ENCODE measurements at places on chromosomes 1 and 21.

DNA sequence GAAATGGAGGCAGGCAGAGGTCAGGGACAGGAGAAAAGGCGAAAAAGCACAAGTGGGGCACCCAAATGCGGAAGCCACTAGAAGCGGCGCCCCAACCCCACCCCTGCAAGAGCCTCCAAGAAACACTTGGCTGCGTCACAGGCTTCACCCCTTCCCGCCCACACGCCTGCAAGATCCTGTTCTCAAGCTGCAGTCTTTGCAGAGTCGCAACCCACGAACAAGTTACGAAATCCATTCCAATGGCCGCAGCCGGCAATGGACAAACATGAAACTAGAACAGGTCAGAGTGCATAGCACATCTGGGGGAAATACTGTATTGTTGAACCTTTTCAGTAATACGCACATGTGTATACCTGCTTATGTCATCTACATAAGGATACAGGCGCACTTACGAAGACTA lies 103.6 kb downstream of the PSMG1 start:
- DNase-seq = no peak

GRCh38 chr1:59295618-59296017 lies 1.3 kb upstream of the FGGY start:
- no peak for DNase-seq

GRCh38 chr21:20949884-20950283 lies 48.3 kb upstream of the NCAM2 start:
- no peak for DNase-seq

GRCh38 chr1:8027748-8028570 lies 1.9 kb upstream of the ERRFI1 start:
- no peak for DNase-seq

DNA sequence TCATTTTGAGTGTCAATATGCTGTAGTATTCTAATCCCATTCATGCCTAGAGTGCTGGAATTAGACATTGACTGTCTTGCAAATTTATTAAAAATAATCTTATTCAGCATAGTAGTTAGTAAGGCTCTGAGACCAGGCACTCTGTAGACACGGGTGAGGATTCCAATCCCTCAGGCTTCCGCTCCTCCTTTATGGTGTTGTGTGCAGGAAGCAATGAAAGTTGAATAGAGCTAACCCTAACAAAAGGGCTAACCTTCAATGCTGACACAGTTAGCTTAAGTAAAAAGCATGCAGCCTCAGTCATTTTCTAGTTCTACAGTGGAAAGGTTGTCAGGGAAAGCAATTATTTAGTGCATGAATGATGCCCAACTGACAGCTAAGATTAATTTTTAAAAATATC lies 199.6 kb upstream of the SGIP1 start:
- DNase-seq = no peak

GRCh38 chr1:57638239-57638638 lies 214.4 kb upstream of the DAB1 start:
- DNase-seq = no peak

DNA sequence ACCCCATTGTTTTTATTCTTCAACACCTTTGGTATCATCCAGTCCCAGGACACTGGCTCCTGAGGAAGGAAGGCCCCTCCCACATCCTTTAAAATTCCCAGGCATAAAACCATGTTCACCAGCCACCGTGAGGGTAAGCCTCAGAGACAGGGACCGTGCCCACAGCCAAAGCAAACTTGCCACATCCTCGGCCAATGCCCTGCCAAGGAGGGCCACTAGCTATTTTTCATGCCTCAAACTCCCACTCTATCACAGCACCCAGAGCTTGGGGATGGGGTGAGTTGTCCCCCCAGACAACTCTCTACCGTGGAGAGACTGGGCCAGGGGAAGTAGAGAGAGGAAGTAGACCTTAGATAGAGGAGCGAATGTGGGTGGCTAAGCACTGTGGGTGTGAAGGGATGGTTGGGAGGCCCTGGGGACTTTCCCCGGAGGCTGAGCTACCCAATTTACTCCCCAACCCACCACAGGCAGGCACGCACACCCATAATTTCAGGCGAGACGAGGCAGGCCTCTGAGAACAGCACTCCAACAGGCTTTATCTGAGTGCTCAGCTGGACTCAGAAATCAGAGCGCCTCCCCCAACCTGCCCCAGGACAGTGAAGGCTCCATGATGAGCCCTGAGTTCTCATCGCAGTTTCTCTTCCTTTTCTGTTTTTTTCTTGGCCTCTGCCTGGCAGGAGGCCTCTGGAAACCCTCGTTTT lies 15.9 kb upstream of the BTG2 start:
- no peak for DNase-seq

DNA sequence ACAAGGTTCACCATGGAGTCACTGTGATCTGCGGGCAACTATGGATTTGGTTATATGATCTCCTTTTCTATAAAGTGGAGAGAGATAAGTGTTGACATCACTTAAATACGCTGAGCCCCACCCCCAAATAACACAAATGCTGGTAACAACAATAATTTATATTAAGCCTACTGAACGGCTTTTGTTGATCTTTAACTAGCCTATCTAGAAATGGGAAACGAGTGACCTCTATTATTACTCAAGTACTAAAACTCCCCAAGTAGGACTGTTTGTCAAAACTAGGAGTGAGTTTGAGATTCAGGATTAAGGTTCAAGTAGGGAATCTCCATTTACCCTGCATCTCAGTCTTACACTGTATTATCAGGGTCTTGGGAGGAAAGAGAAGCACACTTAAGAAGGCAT lies 52.2 kb downstream of the MAP3K7CL start:
- DNase-seq = no peak

DNA sequence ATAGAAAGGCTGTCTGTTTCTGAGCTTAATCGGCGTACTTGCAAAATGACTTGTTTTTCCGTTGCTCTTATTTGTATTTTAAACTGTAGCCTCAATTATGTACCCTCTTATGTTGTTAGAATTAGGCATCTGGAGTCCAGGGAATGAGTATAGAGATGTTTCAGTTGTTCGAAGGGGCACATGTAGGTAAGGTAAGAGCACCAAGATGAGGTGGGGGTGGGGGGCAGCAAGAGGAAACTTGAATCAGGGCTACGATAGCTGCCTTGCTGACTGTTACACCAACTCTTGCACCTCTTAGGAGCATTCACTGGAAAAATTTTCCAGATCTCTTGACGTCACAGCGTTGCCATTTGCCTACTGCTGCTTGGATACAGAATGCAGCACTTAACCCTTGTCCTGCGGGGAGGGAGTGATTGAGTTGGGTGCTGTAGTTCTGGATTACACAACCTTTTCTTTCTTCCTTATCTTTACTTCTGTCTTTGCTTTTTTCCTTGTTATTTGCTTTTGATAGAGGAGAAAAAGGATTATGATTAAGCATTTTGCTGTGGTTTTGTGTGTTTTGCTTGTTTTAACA lies 3.2 kb downstream of the ATP1B1 start:
- DNase-seq = no peak

- no peak for DNase-seq
Measured at GRCh38 chr1:90800012-90800717, 83.1 kb upstream of the BARHL2 start.
